ENCODE measurements at places on chromosomes 1 and 21. TPM values are rescaled to one million over a fixed set of nuclear protein-coding genes. Genes with fewer than 3 reads are reported as not detected.

GRCh38 chr1:45772971-45773370 is 22.5 kb upstream of the IPP start:
- DNase-seq: no peak

DNA sequence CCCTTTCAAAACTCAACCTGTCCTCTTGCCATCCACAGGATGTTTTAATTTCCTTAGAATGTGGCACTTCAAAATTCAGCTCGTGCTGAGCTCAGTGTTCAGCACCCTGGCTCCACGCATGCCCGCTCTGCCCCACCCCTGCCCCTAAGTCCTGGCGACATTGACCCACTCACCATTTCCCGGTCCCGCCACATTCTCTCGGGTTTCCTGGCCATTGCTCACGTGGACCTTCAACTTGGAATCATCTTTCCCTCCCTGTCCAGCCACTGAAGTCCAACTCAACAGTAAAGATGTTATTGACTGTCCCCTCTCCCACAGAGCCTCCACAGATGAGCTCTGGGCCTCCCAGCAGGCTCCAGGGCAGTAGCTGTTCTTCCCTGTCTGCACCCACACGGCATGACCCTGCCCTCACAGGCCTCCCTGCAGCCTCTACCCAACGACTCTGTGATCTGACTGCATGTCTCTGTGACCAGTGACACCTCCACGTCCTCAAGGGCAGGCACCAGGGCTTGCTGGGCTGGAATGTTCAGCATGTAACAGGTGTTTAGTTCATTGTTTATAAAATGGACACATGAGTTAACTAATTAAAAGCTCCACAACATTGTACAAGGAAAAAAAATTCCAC is 53.8 kb downstream of the ITPKB start:
- DNase-seq: no peak

- DNase-seq: no peak
These were observed 1.0 kb upstream of the EFNA1 start for GRCh38 chr1:155126556-155127104.

DNA sequence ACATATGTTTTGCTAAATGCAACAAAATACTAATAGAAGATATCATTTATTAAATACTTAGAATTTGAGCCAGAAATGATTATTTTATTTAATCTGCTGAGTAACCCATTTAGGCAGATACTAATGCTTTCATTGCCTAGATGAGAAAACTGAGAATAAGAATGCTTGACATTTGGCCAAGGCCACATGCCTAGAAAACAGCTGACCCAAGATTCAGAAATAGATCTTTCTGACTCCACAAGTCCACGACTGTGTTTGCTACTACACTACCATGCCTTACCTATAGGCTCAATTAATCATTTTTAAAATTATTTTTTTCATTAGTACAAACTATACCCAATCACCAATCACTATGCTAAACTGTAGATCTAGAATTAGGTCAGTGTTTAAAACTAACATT is 129.7 kb downstream of the ATP1B1 start:
- DNase-seq: no peak

Gene NEGR1
- 4.0 TPM for polyA plus RNA-seq

Gene SELP
- polyA plus RNA-seq: 5.9 TPM

Gene AKR7A3
- 3.3 TPM for polyA plus RNA-seq

Gene MROH7
- polyA plus RNA-seq: 3.4 TPM

Gene CCDC190
- not detected for polyA plus RNA-seq

All from left renal cortex interstitium (tissue), 4 donors.